ENCODE measurements at places on chromosomes 7 and 10.

DNA sequence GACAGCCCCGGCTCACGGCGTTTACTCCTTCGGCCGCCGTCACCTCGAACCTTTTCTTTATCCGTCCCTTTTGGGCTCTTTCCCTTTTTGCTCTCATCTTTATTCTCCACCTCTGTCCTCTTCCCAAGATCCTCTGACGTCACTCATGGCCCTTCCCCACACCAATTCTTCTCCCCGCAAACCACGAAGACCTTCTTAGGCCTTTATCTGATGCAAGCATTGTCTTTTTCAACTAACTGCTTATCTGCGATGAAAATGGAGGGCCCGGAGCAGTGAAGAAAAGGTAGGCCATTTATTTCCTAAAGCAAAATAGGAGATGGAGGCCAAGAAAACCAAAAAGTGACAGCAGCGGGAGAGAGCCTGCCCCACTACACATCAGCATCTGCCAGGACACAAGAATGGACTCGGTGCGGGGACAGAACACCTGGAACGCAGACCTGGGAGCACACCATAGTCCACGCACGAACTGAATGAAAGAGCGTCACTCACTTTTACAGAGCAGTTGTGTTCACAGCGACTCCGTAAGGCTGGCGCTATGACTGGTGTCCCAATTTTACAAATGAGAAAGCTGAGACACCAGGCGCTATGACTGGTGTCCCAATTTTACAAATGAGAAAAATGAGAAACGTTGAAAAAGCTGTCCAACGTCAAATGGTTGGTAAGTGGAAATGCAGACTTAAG is 45.3 kb downstream of the ZNF777 start:
- no peak for DNase-seq

- DNase-seq = no peak
Observed at GRCh38 chr10:119245272-119245671, 37.9 kb downstream of the GRK5 start.

DNA sequence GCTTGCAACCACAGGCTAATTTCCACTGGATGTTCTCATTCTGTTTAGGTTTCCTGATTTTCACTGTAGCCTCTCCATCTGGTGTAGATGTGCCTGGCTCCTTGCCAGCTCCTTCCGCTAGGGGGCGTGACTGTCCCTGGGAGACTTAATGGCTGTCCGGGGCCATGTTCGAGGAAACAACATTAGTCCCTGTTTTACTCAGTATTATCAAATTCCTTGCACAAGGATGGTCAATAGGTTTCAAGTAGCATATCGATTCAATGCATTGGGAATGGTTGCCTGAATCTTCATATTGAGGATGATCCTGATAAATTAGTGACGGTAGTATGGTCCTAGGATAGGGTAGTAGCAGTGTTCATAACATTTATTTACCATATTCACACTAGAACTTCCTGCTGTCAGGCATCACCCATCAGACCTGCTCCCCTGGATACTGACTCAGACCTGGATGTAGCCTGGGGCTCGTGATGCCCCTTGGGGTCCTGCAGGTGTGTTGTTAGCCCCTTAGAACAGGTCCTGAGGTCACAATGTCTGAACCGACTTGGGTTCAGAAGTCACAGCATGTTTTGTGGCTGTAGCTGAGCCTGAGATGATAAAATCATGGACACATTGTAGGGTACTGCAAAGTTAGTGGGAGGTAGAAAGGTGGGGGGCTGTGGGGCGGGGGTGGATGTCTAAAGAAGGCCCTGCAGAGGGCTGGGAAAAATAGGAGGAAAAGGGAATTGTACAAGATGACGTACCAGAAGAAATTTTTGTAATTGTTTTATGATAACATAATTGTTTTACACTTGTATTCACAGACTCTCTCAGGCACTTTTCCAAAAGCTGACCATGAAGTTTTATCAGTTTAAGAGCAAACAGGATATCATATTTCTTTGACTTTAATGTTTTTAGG is 8.9 kb upstream of the EXOC6 start:
- no peak for DNase-seq

GRCh38 chr10:88974012-88974411 is 16.6 kb upstream of the FAS start:
- no peak for DNase-seq

GRCh38 chr7:131769241-131769640 is 212.8 kb upstream of the PODXL start:
- DNase-seq = no peak

DNA sequence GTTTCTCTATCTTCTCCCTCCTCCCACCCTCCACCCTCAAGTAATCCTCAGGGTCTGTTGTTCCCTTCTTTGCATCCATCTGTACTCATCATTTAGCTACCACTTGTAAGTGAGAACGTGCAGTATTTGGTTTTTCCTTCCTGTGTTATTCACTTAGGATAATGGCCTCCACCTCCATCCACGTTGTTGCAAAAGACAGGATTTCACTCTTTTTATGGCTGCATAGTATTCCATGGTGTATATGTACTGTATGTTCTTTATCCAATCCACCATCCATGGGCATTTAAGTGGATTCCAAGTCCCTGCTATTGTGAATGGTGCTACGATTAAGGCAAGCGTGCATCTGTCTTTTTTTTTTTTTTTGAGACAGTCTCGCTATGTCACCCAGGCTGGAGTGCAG is 72.4 kb downstream of the PROSER2 start:
- no peak for DNase-seq

DNA sequence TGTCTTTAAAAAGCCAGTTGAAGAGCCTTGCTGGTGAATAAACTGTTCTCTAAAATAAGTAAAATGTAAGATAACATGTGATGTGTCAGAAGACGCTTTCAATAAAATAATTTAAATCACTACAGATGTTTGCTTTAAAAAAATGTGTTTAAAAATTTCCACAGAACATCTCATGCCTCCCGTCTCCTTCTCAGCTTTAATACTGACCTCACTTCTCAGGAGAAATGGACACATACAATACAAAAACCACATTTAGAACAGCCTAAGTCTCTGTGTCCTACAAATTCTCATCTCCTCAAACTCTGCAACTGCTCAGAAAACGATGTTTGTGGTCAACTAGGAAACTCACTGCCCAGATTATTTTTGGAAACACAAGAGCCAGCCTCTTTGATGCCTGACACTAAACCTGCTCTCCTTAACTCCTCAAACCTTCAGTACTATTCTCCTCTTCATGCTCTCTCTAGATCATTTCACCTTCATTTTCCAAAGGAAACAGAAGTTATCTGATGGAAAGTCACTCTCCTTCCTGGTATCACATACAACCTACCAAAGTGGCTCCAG is 120.3 kb downstream of the ZNF438 start:
- no peak for DNase-seq

- DNase-seq = no peak
Observed at GRCh38 chr7:128351296-128352152, 7.8 kb upstream of the RBM28 start.

DNA sequence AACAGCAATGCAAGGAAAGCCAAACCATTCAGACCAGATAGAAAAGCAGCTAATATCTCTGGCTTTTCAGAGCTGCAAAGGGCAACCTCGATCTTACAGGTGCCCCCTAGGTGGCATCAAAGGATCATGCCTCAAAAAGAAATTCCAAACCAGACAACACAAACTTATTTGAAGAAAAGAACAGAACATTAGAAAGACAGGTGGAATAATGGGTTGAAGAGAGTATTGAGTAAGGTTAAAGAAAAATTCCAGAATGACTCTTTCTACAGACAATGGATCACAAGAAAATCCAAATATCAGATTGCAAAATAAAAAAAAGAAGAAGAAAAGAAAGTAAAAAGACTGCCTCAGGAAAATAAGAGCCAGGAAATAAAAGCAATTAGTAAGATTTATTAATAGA is 213.7 kb downstream of the ELMO1 start:
- DNase-seq = no peak

GRCh38 chr10:69646185-69647060 is 16.4 kb downstream of the FAM241B start:
- no peak for DNase-seq
